Fibroblast of skin of right quadriceps (primary cell): ENCODE measurements at places on chromosomes 6 and 20.

DNA sequence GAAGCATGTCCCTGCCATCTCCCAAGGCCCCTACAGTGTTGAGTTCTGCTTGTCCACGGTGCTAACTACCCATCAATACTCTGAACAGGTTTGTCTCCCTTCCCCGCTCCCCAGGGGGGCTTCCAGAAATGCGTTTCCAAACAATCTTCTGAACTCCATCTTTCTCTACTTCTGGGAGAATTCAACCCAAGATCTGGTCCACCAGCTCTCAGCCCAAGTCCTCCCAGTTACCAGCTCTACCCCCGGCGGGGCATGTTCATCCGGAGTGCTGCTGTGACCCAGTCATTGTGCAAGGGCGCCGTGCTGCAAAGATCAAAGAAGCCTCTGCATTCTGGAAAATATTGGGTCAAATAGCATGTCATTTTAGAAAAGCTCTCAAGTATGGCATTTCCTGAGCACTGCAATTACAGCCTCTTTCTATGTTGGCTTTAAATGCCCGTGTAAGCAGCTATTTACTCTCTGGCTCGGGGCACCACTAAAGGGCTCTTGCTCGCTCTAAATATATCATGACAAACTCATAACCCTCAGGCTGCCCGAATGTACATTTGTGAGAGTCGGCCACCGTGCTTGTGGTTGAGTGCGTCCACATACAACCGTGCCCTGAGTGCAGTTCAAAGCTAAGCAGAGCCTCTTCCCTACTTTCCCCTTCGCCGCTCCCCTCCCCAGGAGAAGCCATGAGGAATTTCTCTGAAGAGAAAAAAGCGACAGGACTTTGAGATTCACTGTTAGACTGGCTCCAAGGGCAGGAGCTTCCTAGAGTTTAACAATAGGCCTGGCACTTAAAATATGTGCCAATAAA, 71.6 kb downstream of the BANF2 start:
- DNase-seq, result no peak

- no peak for DNase-seq
These were observed 285.1 kb downstream of the ADGB start for GRCh38 chr6:146883640-146884531.

- DNase-seq, result peak; percentile 74
These were observed 12.2 kb downstream of the CEP250 start for GRCh38 chr20:35467339-35468224.

DNA sequence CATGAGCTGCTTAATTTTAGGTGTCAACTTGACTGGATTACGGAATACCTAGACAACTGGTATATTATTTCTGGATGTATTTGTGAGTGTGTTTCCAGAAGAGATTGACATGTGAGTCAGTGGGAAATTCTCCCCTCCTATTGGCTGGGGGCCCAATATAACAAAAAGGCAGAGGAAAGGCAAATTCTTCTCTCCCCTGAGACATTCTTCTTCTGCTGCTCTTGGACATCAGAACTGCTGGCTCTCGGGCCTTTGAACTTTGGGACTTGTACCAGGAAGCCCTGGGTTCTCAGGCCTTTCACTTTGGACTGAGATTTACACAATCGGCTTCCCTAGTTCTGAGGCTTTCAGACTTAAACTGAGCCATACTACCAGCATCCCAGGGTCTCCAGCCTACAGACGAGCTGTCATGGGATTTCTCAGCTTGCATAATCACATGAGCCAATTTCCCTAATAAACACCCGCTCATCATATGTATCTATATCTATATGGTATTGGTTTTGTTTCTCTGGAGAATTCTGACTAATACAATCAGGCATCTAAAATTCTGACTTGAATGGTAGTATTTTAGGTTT, 7.6 kb upstream of the BTN3A3 start:
- peak; percentile 63 for DNase-seq

- peak; percentile 30 for DNase-seq
These were observed 72.0 kb downstream of the DST start for GRCh38 chr6:56570413-56571359.
